Stimulated activated CD4-positive, alpha-beta T cell treated with anti-CD3 and anti-CD28 coated beads, Interleukin-4, amount 100 ng/mL, for 1 hour (primary cell): ENCODE measurements at places on chromosomes 4 and X.

GRCh38 chr4:128688846-128689437 is 120.6 kb upstream of the JADE1 start:
- no peak for DNase-seq

DNA sequence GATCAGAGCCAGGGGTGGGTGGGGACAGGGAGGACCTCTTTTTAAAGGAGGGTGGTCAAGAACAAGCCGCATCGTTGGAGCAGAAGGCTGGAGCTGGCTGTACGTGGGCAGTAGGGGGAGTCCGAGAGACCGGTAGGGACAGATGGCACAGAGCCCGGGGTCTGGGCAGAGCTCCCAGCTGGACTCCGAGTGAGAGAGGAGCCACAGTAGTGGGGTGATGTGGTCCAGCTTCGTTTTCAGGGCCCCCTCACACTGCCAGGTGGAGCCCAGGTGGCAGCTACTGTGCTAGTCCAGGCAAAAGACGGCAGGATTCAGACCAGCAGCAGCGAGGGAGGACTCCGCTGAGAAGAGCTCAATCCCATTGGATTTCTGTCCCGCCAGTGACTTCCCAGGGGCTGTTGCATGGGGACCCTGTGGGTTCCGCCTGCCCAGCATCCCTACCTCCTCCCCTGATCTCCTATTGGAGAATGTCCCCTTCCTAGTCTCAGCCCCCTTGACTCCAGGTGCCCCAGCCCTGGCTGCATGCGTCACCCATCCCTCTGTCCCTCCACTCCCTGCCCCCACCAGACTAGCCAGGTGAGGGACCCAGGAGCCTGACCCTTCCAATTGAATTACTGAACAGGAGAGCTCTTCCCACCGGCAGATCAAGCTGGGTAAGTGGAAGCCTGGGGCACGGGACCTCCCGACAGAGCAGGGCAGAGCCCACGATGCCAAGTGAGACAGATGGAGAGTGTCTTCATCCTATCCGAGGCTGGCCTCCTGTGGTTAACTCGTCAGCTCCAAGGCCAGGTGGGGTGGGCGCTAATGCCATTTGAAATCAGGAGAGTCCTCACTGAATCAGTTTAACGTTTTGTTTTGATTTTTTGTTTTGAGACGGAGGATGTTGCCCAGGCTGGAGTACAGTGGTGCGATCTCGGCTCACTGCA is 2.9 kb downstream of the ARHGAP4 start:
- DNase-seq: no peak

GRCh38 chrX:102745513-102745856 is 24.9 kb downstream of the GPRASP3 start:
- no peak for DNase-seq

- DNase-seq: no peak
Observed at GRCh38 chr4:118814058-118814457, 21.9 kb downstream of the SEC24D start.

- no peak for DNase-seq
Observed at GRCh38 chr4:25213347-25213979, 20.4 kb upstream of the PI4K2B start.

DNA sequence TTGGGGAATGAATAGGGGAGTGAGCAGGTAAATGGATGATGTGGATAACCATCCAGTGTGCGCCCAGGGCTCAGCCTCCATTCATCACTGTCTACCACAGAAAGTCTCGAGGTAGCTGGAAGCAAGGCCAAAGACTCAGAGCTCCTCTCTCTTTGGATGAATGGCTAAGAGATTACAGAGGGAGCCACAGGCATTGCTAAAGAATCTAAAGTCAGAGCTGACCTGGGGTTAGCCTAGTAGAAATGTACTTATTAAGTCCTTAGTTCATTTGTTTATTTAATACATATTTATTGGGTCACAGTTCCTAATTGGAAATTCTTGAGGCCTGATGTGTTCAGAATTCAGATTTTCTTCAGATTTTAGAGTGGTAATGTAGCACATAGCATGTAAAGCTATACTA is 88.7 kb upstream of the HPF1 start:
- DNase-seq: no peak

DNA sequence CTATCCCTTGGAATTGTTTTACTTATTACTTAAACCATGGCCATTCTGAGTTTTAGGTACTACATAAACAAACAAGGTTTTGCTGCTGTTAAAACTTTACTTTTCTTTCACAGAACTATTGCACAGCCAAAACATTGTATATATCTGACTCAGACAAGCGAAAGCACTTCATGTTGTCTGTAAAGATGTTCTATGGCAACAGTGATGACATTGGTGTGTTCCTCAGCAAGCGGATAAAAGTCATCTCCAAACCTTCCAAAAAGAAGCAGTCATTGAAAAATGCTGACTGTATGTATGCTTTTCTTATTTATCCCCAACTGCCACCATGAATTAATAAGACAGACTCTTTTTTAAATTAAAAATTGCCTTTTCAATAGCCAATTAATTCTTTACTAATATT is 69.8 kb downstream of the CCKAR start:
- no peak for DNase-seq
